Activated T-cell treated with anti-CD3 and anti-CD28 coated beads for 1 hour (primary cell): ENCODE measurements at places on chromosomes 2 and 18.

- DNase-seq, result no peak
These were observed 11.0 kb upstream of the CTAGE1 start for GRCh38 chr18:22428672-22429071.

DNA sequence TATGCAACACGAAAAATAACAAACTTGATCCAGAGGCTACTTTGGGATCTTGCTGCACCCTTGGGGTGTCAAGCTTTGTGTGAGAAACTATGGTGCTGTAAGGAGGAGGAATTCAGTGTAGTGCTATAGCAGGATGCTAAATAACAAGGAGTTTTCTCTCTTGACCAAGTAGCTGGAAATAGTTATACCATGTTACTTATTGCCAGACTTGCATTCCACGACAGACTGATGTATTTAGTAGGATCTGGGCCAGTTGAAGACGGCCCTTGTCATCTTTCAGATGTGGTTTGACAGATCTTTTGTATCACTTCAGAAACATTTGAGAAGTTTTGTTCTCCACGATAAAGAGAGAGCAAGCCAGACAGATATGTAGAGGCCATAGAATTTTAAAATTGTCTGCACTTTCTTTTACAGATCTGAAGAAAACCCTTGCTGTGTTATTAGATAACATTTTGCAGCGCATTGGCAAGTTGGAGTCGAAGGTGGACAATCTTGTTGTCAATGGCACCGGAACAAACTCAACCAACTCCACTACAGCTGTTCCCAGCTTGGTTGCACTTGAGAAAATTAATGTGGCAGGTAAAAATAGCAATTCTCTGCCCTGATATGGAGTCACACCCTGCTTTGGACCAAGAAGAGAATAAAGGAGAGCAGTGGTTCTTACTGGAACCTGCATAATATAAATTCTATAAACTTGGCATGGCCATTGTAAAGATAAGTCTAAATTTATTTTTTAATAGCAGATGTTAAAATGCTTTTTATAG, 16.3 kb downstream of the MGAT5 start:
- DNase-seq, result no peak

GRCh38 chr18:79637921-79638909, 41.4 kb upstream of the CTDP1 start:
- DNase-seq, result no peak

DNA sequence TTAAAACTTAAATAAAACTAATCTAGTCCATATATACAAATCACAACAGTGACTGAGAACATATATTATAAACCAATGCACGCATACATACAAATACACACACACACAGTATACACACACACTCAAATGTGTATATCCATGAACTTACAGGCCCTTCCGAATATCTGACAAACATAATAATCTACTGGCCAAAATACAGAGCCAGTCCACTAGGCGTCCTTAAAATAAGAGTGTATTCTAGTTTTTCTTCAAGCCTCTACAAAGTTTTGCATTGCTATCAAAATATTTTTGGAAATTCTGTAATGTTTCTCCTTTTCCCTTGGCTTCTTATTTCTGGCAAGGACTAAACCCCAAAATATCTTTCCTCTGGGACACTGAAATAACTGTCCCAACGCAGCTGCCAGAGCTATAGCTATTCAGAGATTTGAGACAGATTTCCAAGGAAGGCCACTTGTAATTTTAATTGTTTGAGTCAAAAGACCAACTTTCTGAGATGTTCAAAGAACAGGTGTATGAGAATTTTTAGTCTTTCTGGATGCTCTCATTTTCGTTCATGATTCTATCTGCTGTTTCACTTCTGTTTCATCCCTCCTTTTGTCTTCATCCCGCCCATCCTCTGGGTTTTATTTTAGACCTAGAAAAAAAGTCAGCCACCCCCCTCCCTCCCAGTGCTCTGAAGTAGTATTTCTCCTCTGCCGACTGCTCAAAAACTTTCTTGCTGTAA, 24.1 kb upstream of the SP3 start:
- DNase-seq, result no peak

DNA sequence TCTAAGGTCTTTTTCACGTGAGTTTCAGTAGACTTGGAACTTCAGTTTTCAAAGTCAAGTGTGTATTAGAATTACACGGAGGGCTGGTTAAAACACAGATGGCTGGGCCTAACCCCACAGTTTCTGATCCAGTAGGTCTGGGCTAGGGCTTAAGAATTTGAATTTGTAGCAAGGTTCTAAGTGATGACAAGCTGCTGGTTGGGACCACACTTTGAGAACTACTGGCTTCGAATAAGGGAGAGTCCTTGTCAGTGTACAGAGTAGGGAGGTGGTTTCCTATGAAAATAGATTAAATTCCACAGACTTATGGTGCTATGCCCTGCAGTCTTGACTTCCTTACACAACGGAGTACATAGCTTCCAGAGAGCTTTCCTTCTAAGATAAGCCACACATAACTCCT, 4.5 kb downstream of the RHOB start:
- no peak for DNase-seq

DNA sequence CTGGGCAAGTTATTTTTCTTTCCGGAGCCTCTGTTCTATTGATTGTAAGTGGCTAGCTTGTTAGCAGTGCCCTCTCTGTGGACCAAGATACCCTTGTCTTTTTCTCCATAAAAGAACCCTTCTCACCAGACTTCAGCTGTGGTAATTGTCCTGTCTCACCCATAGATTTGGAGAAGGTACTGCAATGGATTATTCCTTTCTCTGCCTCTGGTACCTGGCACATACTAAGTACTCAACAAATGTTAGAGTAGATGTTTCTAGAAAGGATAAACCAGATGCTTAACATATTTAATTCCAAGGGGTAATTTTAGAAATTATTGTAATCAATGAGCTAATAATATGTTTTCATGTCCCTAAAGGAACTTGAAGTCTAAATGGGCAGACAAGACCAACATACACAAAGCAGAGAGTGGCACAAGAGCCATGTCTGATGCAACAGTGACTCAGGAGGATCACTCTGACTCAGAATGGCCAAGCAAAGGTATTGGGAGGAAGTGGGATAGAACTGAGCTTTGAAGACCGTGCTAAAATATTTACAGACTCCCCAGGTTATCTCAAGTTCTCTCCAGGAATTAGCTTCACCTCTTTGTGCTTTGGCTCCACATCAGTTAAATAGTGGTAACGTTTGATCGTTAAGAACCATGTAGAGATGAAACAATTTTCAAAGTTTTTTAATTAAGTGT, 129.7 kb upstream of the OSR1 start:
- no peak for DNase-seq

DNA sequence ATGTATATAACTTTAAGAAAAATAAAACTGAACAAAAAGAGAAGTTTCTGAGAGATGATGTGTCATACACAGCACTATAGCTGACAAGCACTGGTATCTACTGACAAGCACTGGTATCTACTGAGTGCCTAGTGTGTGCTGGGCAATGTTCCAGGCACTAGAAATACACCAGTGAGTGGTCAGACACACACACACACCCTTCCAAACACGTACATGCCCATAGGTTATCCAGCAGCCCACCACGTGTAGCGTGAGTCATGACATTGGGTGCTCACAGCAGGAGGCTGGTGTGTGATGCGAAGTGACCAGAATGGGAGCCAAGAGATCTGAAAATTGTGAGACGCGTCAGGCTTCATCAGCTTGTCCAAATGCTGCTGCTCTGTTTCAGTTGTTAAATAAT, 12.2 kb upstream of the GNAL start:
- no peak for DNase-seq

- no peak for DNase-seq
These were observed 176.8 kb downstream of the ZNF407 start for GRCh38 chr18:74774486-74774885.

DNA sequence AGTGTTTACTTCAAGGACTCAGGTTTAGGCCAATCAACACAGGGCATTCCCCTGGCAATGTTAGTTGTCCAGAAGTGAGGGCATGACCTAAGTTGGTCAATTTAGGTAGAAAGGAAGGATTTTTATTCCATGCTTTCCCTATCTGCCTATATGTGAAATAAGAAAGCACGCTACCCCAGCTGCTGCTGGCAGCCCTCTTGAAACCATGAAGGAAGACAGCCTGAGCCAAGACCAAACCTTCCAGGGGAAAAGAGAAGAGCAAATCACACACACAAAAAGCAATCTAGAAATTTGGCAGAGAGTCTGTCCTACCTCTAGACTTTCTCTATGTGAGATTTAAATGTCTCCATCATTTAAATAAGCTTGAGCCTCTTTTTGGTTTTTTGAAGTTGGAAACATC, 387.6 kb downstream of the TNS1 start:
- DNase-seq, result no peak

DNA sequence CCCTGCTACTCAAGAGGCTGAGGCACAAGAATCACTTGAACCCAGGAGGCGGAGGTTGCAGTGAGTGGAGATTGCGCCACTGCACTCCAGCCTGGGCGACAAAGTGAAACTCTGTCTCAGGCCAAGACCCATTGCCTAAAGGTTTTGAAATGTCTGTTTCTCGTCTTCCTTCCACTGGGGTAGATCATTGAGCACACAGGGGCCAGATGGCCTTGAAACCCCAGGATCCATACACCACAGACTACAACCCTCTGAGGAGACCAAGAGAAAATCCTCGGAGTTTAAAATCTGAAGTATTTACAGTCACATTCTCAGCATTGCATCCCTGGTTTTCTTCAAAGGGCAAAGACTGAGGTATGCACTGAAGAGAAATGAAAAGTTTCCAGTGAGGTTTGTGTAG, 7.1 kb upstream of the EPAS1 start:
- DNase-seq, result no peak

- no peak for DNase-seq
These were observed 9.8 kb upstream of the ARMC9 start for GRCh38 chr2:231188506-231189170.

DNA sequence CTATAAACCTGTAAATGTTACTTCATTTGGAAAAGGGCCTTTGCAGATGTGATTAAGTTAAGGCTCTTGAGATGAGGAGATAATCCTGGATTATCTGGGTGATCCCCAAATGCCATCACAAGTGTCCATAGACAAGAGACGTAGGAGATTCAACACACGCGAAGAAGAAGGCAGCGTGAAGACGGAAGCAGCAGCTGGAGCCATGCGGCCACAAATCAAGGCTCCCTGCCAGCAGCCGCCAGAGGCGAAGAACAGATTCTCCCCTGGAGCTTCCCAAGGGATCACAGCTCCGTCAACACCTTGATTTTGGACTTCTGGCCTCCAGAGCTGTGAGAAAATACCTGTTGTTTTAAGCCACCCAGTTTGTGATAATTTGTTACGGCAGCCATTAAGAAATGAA, 11.0 kb upstream of the VAPA start:
- DNase-seq, result no peak

DNA sequence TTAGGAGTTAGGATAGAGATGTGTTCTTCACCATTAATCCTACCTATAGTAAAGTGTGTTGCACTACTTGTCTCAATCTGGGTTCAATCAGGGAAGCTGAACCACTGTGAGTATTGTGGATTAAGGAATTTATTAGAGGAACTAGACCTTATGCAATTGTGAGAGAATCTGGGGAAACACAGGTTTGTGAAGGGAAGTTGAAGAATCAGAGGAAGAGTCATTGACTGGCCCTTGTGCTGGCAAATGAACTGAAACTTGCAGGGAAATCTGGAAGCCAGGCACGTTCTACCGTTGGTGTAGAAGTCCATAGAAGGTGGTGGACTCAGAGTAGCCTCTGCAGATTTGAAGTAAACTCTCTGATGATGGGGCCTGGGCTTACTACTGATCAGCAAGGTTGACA, 44.7 kb upstream of the HK2 start:
- no peak for DNase-seq

GRCh38 chr2:181231886-181232621, 225.1 kb upstream of the ITGA4 start:
- DNase-seq, result no peak

DNA sequence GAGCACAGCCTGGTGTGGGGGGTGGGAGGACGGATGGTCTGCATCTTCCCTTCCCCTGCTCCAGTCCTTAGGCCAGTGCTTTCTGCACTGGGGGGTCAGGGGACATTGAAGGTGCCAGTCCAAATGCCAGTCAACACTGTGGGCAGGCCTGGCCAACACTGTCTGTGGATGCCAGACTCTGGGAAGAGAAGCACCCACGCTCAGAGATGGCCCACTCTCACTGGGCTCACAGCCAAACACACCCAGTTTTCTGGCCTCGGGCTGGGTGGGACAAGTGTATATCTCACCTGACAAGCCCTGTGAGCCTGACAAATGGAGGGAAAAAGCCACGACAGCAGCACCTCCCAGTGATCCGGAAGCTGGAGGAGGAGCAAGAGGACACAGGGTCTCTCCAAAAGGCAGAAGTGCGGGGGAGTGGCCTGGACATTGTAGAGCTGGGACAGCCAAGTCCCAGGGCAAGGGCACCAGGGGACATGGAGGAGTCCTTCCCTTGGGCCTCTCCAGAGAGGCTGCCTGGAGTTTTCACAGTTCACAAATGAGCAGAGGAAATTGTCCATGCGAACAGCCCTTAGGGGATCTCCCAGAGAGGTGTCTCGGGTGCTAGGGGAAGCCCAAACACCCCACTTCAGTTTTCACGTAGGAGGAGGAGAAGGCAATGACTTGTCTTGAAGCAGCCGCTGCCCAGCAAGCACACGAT, 79.3 kb downstream of the SDC1 start:
- DNase-seq, result no peak

DNA sequence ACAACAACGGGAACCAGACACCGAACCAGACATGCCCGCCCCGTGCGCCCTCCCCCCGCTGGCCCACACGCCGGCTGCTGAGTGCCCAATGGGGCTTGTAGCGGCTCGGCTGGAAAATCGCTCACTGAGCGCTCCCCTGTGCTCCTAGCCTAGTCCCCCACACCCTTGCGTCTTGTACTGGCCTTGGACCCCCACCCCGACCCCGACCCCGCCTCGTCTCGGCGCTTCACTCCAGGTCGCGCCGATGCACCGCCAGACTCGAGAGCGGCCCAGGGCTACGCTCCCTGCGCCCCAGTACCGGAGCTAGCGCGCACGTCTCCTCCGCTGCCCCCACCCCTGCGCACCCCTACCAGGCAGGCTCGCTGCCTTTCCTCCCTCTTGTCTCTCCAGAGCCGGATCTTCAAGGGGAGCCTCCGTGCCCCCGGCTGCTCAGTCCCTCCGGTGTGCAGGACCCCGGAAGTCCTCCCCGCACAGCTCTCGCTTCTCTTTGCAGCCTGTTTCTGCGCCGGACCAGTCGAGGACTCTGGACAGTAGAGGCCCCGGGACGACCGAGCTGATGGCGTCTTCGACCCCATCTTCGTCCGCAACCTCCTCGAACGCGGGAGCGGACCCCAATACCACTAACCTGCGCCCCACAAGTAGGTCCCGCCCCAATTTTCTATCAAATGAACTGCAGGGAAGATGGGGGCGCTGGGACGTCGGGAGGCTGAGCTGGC, 1.5 kb downstream of the GAD1 start:
- DNase-seq, result no peak

DNA sequence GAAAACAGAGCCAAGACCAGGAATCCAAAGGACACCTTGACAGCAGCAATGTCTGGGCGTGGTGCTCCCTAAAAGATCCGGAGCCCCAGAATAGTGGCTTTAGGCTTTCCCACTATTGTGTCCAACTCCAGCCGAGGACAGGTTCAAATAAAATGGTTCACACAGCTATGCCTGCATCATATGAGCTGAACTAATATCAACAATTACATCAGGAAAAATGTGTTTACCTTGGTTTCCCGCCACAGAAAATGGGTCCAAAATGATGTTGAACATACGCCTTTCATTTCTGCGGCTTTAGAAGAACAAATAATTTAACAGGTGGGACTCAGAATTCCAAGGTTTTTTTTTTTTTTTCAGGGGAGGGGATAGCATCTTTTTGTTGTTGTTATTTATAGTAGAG, 93.6 kb downstream of the OSR1 start:
- DNase-seq, result no peak

GRCh38 chr2:226048611-226049010, 649.1 kb downstream of the NYAP2 start:
- no peak for DNase-seq

GRCh38 chr2:20657522-20658235, 6.8 kb upstream of the HS1BP3 start:
- no peak for DNase-seq
